ENCODE measurements at places on chromosomes 2 and 18. TPM values are rescaled to one million over a fixed set of nuclear protein-coding genes. Genes with fewer than 3 reads are reported as not detected.

- no peaks in the 10 kb centered on the region for H3K36me3 ChIP-seq
- no peak overlapping the region for H3K4me3 ChIP-seq
- H3K27ac ChIP-seq = no peak overlapping the region
Observed at GRCh38 chr2:73266061-73266901, 18.0 kb downstream of the FBXO41 start.

DNA sequence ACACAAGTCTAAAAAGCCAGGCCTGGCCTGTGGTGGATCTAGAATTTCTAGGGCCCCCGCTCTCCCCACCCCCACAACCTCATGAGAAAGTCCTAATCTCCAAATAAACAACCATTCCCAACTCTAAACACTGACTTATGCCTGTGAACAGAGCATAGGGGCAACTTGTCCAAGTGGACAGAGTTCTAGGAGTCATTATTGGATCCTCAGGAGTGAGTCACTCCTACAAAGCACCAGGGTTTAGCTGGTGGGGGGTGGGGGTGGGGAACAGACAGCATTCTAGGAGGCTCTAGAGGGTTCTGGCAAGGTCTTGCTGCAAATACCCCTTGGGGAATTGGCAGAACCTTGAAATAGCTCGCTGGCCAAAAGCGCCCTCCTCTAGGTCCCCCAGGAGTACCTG, 83.3 kb downstream of the ZCCHC2 start:
- no peak overlapping the region for H3K4me3 ChIP-seq
- no peak overlapping the region for H3K27ac ChIP-seq
- H3K27me3 ChIP-seq = no peaks in the 10 kb centered on the region
- DNase-seq = no peak
- no peaks in the 10 kb centered on the region for H3K36me3 ChIP-seq
- H3K4me1 ChIP-seq = peaks cover 1% of the 10 kb centered on the region

DNA sequence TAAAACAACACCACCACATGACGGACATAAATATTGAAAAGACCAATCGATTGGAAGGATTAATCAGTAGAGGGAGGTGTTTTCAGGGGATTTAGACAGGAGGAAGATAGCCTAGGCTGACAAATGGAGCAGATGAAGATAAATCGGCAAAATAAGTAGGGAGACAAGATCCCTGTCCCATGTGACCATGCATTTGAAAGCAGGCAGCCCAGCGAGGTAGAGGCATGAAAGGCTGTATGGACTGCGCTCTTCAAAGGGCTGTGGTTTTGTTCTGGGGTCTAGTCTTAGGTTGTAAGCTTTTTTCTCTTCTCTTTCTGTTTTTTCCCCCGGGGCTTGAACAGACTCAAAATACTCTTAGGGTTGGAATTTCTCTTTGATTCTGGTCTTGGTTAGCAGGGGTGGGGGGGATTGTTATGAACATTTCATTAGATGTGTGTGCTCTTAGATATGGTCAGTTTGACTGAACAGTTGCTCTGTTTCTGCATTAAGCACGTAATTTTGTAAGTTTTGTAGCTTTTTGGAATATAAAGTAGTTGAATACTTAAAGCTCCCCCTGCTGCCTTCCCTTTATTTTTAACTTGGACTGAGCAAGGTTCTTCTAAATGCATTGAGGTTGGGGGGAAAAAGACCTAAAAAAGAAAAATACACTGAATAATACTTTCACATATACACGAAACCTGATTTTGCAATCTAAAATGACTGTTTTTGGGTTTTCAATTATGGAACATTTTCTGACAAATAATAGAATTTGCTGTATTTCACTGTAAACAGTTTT, 32.2 kb downstream of the ZNF532 start:
- no peak overlapping the region for H3K27ac ChIP-seq
- H3K4me3 ChIP-seq = no peak overlapping the region
- H3K36me3 ChIP-seq = no peaks in the 10 kb centered on the region
- no peaks in the 10 kb centered on the region for H3K27me3 ChIP-seq

DNA sequence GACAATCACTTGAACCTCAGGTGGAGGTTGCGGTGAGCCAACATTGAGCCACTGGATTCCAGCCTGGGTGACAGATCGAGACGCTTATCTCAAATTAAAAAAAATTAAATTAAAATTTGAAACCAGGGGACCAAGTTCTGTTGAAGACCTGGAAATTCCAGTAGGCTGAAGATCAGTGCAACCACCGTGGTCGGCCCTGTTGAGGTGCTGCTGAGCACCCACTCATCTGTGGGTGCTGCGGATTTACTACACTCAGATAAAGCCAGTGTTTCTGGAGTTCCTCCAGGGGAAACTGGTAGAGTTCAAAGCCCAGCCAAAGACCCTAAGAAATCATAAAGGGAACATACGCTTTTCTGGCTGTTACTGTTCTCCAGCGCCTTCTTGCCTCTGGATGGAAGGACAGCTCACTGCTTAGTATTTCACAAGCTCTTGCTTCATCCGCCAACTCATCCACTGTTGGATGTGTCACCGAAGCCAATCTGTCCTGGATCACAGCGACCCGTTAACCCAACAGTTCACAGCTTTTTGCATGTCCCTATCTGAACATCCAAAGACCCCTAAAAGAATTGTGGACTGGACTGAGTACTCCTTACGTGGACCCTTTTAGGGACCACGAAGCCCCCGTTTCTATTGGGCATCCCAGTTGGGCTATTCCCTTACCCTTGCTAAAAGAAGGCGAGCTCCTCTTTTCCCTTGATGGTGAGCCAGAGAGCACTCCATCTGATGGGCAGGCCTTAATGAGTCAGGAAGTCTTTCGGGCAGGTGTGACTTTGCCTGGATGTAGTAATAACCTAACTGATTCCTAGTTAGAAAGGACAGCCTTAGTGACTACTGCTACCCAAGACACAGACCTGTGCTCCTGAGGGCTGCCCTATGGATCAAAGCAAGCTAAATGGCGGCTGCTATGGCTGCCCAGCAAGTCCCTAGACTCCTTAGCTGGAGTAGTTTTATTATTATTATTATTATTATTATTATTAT, 6.0 kb upstream of the ALPP start:
- H3K4me3 ChIP-seq = no peak overlapping the region
- H3K4me1 ChIP-seq = no peaks in the 10 kb centered on the region
- H3K27ac ChIP-seq = no peak overlapping the region
- no peaks in the 10 kb centered on the region for H3K27me3 ChIP-seq

DNA sequence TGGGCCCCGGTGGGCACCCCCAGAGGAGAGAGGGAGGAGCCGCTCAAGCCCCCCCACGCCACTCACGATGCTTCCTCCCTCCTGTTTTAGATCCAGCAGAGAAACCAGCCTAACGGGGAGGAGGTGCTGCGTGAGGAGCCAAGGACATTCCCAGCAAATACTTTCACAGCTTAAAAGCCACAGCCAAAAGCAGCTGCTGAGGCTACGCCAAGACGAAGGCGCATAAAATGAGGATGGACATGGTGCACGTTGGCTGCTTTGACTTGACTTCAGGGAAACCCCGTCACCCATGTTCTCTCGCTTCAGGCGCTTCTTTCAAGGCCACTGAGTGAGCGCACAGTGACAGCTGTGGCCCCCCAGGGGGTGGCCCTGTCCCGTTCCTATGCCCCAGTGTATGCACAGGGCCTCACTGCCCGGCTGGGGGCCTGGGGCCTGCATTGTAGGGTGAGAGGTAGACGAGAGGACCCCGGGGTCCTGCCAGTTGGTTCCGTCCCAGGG, 72.1 kb upstream of the PXDN start:
- no peaks in the 10 kb centered on the region for H3K36me3 ChIP-seq
- H3K4me3 ChIP-seq = no peak overlapping the region
- peak; percentile 51 for DNase-seq
- H3K4me1 ChIP-seq = peaks cover 5% of the 10 kb centered on the region

SPC25 gene
- total RNA-seq = 0.34 TPM

GALM gene
- 20.1 TPM for total RNA-seq

DNA sequence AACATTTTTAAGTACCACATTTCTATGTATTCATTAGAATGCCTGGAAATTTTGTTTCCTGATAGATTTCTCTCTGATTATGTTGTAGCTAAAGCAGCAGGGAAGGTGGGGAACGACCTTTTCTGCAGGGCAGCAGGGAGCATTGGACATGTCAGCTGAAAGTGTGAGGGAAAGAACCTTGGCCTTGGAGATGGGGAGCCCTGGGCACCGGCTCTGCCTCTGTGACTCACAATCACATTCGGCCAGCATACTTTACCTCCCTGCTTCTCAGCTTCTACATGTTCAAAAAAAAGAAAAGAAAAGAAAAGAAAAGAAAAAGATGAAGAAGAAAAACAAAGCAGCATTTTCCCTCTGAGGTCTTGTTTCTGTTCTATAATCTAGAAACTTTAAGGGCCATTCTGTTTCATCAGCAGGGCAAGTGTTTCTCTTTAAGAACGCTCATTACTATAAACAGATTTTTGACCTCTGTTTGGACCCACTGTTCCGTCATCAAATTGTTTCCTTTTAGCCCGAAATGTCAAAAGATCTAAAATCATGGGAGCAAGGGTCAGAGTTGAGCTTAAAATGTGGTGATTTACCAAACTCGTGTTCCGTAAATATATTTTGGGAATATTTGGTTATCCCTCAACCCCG, 27.9 kb downstream of the SETBP1 start:
- peak overlapping the region; percentile 86 for H3K27ac ChIP-seq
- H3K27me3 ChIP-seq = no peaks in the 10 kb centered on the region
- H3K4me1 ChIP-seq = peaks cover 19% of the 10 kb centered on the region
- no peaks in the 10 kb centered on the region for H3K36me3 ChIP-seq
- peak; percentile 59 for DNase-seq
- H3K4me3 ChIP-seq = no peak overlapping the region

DNA sequence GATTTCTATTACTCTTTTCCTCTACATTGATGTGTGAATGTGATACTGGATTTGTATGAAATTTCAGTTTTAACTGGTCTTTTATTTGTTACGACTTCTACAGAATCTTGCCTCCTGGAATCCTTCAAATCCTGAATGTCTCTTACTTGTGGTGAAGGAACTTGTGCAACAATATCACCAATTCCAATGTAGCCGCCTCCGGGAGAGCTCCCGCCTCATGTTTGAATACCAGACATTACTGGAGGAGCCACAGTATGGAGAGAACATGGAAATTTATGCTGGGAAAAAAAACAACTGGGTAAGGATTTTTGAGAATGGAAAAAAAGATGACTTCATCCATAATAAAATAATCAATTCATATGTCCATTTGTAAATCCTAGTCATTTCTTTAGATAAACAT, 134.6 kb downstream of the BABAM2 start:
- H3K4me1 ChIP-seq = no peaks in the 10 kb centered on the region
- no peaks in the 10 kb centered on the region for H3K36me3 ChIP-seq
- no peak overlapping the region for H3K4me3 ChIP-seq
- no peak overlapping the region for H3K27ac ChIP-seq

RNF125 gene
- total RNA-seq = 1.9 TPM

DNA sequence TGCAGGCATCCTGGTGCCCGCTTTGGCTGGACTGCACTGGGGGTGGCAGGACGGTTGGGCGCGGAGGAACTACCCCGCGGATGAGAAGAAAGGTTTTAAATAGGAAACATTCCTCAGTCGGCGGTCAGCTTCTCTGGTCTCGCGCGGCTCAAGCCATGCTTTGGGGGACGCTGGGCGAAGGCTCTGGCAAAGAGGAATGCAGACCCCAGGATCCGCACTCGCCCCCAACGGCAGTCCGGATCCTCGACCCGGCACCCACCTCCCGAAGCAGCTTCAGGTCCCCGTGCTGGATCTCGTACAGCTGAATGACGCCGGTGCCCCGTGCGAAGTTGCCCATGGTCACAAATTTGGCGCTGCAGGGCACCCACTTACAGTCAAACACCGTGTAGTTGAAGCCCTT, 686 bp upstream of the PNO1 start:
- no peaks in the 10 kb centered on the region for H3K27me3 ChIP-seq
- H3K4me1 ChIP-seq = peaks cover 2% of the 10 kb centered on the region
- no peaks in the 10 kb centered on the region for H3K36me3 ChIP-seq
- DNase-seq = no peak

GRCh38 chr18:1691863-1692262, 787.2 kb downstream of the ADCYAP1 start:
- H3K36me3 ChIP-seq = no peaks in the 10 kb centered on the region
- DNase-seq = no peak
- no peak overlapping the region for H3K4me3 ChIP-seq
- H3K27ac ChIP-seq = no peak overlapping the region

DNA sequence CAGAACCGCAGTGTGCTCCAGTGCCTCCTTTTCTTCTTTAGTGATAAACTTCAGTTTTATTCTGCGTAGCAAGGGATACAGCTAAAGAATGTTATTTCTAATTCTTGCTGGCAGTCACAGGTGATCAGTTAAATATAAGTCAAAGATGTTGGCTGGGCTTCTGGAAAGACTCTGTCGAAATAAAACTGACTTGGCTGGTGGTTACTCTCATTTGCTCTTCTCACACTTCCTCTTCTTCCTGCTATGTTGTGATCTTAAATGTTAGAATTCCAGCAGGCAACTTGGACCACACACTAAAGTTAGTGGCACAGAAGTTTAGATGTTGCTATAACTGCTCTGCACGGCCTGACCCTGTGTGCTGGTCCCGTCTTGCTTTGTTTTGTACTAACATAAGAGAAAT, 278.6 kb downstream of the CDH19 start:
- no peaks in the 10 kb centered on the region for H3K36me3 ChIP-seq
- H3K27me3 ChIP-seq = no peaks in the 10 kb centered on the region
- no peak overlapping the region for H3K4me3 ChIP-seq
- H3K27ac ChIP-seq = no peak overlapping the region

DNA sequence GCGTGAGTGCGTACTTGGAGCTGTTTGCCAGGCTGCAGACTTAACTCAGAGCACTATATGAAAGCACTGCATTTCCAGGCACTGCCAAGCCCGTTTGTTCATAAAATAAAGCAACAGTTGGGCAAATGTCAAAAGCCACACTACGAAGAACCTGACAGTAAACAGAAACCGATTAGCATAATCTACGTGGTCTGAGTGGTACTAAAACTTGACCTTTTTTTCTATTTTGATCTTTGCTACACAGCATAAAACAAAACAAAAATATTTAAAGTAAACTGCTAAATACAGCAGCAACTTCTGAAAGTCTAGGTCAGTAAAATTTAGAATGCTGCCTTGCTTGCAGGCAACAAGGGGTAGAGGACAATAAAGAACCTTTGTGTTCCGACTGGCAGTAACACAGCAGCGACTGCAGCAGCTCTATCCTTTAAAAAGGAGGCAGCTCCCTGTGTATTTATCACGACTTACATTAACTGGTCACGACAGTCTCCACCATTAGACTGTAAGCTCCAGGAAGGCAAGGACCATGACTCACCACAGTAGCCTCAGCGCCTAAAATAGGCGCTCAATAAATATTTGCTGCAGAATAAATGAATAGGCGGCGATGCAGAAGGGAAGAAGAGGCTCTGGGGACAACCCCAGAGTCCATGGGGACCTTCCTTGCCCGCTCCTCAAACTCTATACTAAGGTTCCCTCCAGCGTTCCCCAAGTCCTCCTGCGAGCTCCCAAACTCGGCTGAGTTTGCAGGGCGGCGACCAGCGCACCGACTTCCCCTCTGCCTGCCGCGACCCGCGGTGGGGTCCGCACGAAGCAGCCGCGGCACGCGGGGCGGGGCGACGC, 902 bp downstream of the SS18 start:
- H3K27ac ChIP-seq = peak overlapping the region; percentile 96
- peak overlapping the region; percentile 89 for H3K4me3 ChIP-seq
- H3K36me3 ChIP-seq = no peaks in the 10 kb centered on the region
- DNase-seq = no peak
- H3K4me1 ChIP-seq = no peaks in the 10 kb centered on the region

RAB6D gene
- 0.08 TPM for total RNA-seq

- no peaks in the 10 kb centered on the region for H3K4me1 ChIP-seq
- no peaks in the 10 kb centered on the region for H3K27me3 ChIP-seq
- no peak overlapping the region for H3K27ac ChIP-seq
- no peak for DNase-seq
- H3K36me3 ChIP-seq = no peaks in the 10 kb centered on the region
Observed at GRCh38 chr2:165251366-165251765, 12.2 kb downstream of the SCN2A start.

ZNF638 gene
- total RNA-seq = 145 TPM

All from ovary (tissue), 10 donors.